ENCODE measurements at places on chromosomes 6 and 20.

GRCh38 chr6:37357288-37357687 is 3.5 kb downstream of the RNF8 start:
- DNase-seq: no peak

DNA sequence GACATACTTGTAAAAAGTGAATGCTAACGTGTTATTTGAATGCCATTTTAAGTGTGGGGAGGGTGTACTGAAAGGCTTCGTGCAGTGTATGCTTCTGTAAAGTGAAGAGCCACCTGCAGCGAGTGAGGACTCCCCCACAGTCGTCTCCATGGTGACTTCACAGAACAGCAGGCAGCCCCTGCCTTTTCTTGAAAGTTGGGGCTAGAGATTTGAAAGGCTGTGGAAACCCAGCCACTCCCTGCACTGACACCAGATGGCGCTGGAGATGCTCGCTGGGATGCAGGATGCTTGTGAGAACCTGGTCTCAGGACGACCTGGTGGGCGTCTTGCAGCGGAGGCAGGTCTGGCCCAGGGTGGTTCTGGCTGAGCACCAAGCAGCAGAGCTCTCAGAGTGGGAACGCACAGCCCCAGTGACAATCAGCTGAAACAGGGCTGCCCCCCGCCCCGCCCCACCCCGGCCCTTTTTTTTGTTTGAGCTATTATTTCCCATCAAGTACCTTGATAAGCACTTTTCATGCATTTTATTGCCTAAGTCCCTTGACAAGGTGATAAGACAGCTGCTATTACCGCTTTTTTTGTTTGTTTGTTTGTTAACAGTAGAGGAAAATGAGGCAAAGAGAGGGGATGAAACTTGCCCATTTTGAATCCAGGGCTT is 150.3 kb downstream of the SYCP2 start:
- peak; percentile 32 for DNase-seq

DNA sequence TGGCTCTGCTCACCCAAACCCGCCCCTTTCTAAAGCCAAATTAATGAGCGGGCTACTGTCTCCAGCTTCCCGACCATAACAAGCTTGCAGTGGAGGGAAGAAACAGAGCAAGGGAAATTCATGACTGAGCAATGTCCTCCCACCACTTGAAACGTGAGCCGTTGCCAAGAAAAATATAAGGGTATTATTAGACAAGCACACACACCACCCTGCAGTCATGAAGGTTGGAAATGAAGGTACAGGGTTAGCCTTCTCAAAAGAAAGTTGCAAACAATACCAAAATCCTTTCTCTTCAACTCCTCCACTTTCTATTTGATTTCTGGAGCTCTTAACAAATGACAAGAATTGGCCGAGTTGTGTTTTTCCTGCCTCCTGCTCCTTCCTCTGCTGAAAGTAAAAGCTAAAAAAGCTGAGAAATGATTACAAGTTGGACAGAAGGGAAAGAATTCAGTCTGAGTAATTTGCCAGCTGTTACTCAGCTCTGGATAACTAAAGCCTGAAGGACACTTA is 151.1 kb upstream of the B3GAT2 start:
- DNase-seq: peak; percentile 3

DNA sequence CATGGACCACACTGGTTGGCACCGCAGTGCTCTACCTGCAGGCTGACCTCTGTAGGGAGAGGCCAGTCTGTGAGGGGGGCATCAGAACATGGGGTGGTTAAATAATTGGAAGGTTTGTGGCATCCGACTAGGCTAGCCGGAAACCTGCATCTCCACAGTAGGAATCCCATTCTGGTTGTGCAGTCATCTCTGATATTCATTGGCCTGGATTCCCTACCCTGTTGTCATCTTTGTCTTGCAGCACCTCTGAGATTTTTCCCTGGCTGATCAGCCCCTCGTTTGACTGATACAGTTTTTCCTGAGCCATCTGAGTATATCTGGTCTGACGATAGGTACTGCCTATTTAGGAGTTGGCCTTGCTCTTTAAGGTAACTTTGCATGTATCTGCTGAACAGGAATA is 259.4 kb downstream of the TMEM242 start:
- no peak for DNase-seq

GRCh38 chr6:103715269-103715668 is 1144.5 kb downstream of the HACE1 start:
- DNase-seq: no peak
